ENCODE measurements at places on chromosomes 7 and 10.

- DNase-seq: no peak
Measured at GRCh38 chr7:25598765-25599164, 370.5 kb upstream of the NPVF start.

DNA sequence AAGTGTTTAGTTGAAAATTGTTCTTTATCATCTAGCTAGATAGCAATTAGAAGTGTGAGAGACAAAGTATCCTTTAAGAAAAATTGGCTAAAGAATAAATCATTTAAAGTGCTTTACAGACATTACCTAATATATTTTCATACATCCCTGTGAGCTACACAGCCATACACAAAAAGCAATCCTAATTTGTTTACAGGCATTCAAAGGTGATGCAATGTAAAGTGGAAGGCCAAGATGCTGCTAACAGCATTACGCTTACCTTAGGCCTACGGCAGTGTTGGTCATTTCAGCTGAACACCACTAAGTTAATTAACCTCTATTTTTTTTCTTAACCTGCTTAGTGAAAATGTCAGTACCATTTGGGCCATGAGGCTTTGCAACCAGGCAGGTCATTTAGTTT, 10.7 kb upstream of the CASD1 start:
- no peak for DNase-seq

GRCh38 chr10:31927565-31927883, 1.1 kb downstream of the ARHGAP12 start:
- no peak for DNase-seq

GRCh38 chr10:65312876-65313275, 1613.0 kb upstream of the LRRTM3 start:
- no peak for DNase-seq

- DNase-seq: no peak
Measured at GRCh38 chr7:30206942-30207341, 72.2 kb downstream of the MTURN start.

DNA sequence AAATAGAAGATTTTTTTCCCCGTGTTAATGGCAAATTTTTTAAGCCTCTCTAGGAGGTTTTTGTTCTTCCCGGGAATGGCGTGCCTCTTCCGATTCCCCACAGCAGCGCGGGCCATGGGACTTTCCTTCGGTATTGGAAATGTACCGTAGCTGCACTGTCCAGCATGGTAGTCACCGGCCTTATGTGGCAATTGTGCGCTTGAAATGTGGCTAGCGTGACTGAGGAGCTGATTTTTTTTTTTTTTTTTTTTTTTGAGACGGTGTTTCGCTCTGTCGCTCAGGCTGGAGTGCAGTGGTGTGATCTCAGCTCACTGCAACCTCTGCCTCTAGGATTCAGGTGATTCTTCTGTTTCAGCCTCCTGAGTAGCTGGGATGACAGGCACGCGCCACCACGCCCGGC, 938 bp upstream of the TCTN3 start:
- DNase-seq: no peak

DNA sequence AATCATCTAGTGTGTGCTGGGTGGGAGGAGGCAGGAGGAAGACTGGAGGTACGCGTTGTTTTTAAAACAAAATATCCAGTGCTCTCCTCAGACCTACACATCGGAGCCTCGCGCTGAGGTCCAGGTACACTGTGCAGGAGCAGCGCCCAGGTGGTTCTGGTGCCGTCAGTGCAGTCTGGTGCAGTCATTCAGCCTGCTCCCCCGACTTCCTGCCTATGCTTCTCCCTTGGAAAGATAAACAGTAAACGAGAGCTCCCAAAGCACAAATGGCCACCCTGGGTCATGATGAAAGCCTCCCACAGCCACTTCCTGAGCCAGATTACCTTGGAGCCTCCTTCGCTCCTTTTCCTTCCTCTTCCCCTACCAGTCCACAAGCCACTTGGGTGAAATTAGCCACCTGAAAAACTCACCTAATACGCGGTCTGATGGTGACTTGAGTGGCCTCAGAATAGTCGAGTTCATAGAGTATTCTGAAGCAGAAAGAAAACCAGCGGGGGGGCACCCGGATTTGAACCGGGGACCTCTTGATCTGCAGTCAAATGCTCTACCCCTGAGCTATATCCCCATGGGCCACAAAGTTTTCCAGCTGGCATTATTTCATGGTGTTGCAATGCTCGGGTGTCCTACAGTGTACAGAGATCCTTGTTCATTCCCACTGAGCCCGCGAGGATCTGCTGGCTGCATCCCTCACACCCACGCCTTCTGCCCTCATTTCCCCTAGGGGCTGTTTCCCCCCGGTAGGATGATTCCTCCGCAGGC, 82.5 kb downstream of the ZNF467 start:
- DNase-seq: no peak

GRCh38 chr7:138194567-138194966, 118.3 kb downstream of the AKR1D1 start:
- DNase-seq: no peak

DNA sequence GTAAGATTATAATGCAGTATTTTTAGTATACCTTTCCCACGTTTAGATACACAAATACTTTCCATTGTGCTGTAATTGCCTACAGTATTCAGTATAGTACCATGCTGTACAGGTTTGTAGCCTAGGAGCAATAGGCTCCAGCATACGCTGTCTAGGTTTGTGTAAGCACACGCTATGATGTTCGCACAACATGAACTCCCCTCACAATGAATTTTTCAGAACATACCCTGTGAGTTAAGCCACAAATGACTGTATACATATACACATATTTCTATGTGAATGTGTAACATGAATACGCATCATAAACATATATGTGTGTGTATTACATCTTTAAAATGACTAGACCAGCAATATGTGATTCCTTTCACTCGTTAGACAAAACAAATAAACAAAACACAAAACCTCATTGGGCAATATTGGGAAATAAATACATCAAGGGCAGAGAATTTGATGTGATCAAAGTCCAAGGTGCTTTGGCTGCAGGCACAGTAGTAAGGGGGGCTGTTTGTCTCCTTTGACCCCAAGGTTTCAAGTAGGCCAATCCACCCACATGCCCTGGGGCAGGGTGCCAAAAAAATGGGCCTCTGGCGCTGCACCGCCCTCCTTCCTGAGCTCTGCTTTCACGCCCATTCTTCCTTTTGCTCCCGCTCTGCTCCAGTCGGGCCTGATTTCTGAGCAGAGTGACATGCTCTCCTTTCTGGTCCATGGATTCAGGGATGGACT, 33.9 kb downstream of the CHN2 start:
- no peak for DNase-seq

DNA sequence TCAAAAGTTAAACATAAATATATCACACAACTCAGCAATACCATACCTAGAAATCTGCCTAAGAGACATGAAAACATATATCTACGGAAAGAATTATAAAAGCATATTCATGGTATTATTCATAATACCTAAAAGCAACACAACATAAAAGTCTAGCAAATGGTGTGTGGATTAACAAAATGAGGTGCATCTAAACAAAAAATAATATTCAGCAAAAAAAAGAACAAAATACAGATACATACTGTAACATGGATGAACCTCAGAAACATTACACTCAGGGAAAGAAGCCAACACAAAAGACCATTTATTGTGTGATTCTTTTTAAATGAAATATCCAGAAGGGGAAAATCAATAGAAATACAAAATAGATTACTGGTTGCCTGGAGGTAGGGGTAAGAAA, 155.0 kb downstream of the IMMP2L start:
- DNase-seq: no peak

DNA sequence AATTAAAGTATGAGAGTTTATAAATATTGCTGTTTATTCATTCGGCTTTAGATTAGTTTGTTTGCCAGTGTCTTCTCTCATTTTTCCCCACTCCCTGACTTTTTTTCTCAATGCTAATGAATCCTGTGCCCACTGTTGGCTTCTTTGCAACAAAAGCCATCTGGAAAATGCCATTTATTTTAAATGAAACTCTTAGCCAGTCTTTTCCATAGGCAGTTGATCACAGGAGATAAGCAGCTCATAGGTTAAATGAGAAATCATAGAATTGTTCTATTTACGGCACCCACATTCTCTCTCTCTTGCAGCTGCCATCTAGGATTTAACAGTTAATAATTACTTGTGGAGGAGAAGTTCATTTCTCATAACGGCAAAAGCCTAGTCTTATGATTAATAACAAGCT, 249.3 kb upstream of the POM121L12 start:
- no peak for DNase-seq

DNA sequence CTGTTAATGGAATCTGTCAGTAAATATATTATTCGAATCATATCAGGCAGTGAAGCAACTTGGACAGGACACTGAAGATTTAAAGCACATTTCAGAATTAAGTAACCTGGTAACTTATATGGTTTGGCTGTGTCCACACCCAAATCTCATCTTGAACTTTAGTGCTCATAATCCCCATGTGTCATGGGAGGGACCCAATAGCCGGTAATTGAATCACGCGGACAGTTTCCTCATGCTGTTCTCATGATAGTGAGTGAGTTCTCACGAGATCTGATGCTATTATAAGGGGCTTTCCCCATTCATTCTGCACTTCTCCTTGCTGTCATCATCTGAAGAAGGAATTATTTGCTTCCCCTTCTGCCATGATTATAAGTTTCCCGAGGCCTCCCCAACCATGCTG, 83.2 kb upstream of the COL1A2 start:
- DNase-seq: no peak

Data from GM19239 (cell line).